ENCODE measurements at places on chromosomes 5 and 9. TPM values are rescaled to one million over a fixed set of nuclear protein-coding genes. Genes with fewer than 3 reads are reported as not detected.
A peak's percentile ranks its signal among the peaks of the same experiment; 100 is the strongest.

PKD2L2 gene
- not detected for total RNA-seq

TMOD1 gene
- total RNA-seq = 0.41 TPM

GRCh38 chr9:31255211-31255610 is 1129.2 kb upstream of the ACO1 start:
- DNase-seq = no peak

PCDHA13 gene
- 2.5 TPM for total RNA-seq

DNA sequence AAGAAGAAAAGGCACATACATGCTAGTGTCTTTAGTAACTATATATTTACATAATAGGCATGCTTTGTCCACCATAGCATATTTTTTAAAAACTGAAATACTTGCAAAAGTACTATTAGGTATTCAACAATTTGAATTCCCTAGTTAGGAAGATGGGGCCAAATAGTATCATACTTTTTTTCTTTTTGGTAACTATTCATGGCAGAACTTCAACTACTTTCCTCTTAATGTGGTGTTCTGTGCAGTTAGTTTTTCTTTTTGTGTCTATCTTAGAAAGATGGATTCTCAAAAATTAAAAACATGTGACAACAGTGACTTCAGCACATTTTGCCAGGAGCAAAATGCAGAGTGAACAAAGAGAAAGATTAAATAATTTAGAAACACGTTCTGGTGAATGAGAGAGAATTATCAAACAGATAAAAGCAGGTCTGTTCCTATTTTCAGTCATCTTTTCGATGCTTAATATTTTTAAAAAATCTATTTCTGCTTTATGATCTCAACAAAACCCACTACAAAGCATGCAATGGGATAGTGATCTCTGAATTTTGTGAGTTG is 341.1 kb downstream of the ARL15 start:
- no peak for DNase-seq

DNA sequence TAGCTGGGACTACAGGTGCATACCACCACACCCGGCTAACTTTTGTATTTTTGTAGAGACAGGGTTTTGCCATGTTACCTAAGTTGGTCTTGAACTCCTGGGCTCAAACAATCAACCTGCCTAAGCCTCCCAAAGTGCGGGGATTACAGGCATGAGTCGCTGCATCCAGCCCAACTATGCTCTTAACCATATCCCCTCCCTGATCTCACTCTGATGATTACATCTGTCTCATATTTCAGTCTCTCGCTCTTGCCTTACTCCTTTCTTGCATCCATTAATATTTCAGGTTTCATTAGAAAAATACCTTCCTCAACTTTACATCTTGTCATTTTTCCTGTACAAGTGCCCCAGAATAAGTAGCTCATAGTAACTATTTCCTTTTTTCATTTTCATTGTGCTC is 61.0 kb upstream of the BASP1 start:
- DNase-seq = no peak

MIGA2 gene
- 32.9 TPM for total RNA-seq

DNA sequence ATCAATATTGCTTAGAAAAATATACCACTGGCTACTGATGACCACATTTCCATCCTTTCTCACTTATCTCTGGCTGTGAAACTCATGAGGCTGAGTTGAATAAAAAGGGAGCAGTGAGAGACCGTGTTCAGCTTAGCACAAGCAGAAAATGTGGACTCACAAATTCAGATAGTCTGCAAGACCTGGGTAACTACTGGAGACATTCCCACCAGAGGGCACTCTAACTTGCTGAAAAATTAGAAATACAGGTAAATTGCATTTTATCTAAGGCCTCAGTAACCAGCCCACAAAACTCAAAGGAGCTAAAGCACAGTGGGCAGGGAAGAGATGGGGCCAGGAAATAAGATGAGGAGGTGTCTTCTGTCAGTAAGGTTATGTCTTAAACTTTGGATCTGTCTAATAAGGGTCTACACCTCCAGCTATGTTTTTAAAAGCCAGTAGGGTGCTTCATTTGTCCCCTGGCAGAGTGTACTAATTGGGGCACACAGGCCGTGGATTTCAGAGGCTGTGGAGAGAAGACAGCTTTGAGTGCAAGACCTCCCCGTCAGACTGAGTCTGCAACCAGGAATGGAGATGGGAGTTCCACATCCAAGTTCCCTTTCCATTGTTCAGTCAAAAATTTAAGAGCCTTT is 8.7 kb upstream of the NDUFB6 start:
- peak; percentile 55 for DNase-seq

- DNase-seq = peak; percentile 85
These were observed at the start of the genes BRD9 and TRIP13 for GRCh38 chr5:892394-893136. Gene BRD9 (minus strand): TSS chr5:892801. CDS start chr5:892657, 144 bp downstream. Gene TRIP13 (plus strand): TSS chr5:892884. CDS start chr5:892999, 115 bp downstream.

Data from endothelial cell (in vitro differentiated cells).